Activated CD8-positive, alpha-beta memory T cell treated with anti-CD3 and anti-CD28 coated beads for 1 hour (primary cell): ENCODE measurements at places on chromosomes 1 and 21.

DNA sequence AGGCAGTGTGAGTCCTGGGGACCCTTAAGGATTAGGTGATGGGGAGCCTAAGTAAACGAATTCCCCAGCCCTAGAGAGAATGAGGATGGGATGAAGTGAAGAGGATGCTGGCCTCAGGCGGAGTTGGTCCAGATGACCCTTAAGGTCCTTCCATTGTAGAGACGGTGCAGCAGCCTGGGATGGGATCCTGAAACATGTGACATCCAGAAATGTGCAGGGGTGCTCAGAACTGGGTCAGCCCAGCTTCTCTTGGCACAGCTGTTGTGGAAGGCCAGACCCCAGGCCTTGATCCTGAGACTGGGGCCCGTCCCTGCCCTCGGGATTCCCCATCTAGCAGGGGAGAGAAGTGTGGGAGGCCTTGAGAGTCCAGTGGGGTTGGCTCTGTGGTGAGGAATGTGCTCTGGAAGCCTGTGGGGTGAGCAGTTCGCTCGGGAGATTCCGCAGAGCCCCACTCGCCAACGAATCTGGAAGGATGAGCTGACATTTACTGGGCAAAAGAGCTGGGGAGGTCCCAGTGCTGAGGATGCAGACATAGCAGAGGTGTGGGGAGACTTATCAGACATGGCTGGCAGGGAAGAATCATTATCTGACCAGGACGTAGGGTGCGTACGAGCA is 28.1 kb downstream of the A3GALT2 start:
- no peak for DNase-seq

DNA sequence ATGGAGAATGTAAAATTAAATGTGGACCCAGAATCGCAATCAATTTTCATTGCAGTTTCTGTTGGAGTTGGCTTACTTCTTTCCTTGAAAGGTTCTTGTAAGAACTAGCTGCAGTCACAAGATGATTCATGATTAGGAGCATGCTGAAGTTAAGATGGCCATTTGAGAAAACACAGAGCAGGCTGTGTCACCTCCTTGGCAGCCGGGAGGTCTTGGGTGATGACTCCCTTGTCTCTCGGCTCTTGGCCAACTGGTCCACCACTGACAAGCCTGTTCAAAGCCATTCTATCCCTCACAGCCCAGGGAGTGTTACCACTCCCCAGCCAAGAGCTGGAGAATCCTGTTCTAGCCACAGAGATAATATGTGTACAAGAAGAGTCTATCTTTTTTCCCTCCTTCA is 40.6 kb downstream of the OPTC start:
- DNase-seq: no peak

GRCh38 chr1:172108161-172108893 is 267.0 kb downstream of the DNM3 start:
- no peak for DNase-seq

DNA sequence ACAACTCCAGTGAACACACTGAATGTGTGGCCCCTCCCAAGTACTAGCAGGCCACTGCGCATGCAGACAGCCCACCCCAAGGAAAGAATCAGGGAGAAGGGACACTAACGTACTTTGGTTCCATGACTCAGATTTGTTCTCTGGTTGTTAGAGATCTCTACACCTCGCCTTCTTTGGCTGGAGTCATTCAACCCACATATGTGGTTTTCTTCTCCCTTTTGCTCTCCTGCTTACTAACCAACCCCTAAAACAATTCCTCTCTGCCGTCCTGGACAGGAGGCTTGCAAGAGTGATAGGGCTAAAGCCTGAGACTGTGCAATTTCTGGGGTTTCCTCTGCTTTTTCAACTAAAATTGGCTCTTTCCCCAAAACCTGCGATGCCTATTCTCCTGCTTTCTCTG is 5.7 kb upstream of the CD48 start:
- no peak for DNase-seq

DNA sequence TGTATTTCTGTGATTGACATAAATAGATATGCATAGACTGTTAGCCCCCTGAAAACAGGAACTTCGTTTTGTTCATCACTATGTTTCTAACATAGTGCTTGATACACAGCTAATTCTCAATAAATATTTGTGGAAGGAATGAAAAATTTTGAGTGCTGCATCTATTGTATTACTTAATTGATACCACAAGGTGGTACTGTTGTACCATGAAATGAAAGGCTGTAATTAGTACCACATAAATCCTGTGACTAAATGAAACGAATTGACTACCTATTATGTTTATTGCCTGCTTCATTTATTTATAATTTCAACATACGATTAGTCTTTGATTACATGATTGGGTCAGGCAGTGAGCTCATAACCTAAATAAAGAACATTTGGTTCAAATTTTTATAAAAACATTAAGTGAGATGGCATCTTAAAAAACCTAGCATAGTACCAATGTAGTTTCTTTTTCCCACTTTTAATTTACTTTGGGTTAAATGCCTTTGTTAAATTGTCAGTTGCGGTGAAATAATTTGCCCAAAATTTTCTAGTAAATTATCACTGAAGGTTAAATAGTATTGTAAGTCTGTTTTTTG is 15.0 kb upstream of the TGFB2 start:
- no peak for DNase-seq

DNA sequence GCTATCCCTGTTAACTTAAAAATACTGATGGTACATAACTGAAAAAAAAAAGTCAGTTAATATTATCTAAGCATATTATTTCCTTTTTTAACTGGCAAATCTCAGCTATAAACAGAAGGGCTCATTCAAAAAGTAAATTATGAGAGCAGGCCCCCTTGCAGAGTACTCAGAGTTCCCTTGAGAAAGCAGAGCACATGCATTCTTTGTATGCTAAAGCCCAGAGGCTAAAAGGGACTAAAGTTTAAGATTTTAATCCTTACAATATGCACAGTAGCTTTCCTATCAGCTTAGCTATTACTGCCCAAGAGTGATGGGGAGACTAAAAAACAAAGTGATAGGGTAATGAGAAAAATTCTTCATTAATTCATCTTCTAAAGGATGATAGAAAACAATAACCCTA is 18.5 kb downstream of the SLC16A1 start:
- no peak for DNase-seq

DNA sequence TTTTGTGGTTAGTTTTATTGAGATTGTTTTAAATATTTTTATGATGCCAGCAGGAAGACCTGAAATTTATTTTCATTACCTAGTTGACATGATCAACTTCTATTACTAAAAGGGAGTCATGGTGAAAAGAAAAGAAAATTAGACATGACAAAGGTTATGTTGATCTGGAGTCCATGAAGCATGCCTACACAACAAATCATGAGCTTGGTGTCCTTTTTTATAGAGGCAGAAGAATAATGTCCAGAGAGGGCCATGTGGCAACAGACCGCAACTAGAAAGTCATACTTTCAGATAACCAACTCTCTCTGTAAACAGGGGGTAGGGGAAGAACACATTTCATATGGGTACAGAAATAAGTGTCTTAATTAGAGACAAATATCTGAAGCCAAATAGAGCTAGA is 175.5 kb upstream of the HOOK1 start:
- no peak for DNase-seq

GRCh38 chr1:41662765-41663437 is 178.4 kb upstream of the EDN2 start:
- DNase-seq: no peak

- no peak for DNase-seq
Measured at GRCh38 chr1:110555807-110556470, 37.0 kb upstream of the KCNA10 start.

GRCh38 chr1:206921772-206922265 is at the start of gene FCMR:
Gene FCMR, minus strand, starts transcription at chr1:206921941. Its CDS starts 87 bp downstream, at chr1:206921854.
- DNase-seq: no peak

GRCh38 chr1:91895832-91896556 is 10.0 kb upstream of the TGFBR3 start:
- DNase-seq: no peak

- DNase-seq: no peak
Measured at GRCh38 chr1:245404952-245405351, 250.2 kb downstream of the KIF26B start.

GRCh38 chr1:4175566-4176405 is 275.7 kb upstream of the C1orf174 start:
- DNase-seq: no peak

DNA sequence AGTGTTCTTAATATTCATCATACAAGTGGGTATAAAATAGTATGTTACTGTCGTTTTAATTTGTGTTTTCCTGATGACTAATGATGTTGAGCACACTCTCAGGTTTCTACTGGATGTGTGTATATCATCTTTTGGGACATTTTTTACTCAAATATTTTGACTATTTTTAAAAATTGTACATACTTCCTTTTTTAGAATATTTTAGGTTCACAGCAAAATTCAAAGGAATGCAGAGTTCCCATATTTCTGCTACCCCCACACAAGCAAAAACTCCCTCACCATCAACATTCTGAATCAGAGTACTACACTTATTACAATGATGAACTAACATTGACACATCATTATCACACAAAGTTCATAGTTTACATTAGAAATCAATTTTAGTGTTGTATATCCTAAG is 114.5 kb downstream of the DPYD start:
- DNase-seq: no peak

DNA sequence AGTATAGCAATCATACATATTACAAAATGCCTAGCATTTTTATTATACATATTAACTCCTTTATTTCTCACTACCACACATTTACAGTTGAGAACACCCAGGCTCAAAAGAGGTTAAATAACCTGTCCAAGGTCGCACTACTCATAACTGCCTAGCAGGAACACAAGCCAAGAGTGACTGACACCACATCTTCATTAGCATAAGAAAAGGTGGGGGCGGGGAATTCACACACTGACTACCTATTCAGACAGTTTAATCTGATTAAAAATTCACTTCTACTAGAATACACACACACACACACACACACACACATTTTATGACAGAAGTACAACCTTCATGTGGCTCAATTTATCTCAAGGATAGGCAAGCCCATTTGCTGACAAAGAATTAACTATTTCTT is 77.8 kb upstream of the CACHD1 start:
- DNase-seq: no peak

- no peak for DNase-seq
Measured at GRCh38 chr1:95852483-95853070, 618.6 kb downstream of the RWDD3 start.

DNA sequence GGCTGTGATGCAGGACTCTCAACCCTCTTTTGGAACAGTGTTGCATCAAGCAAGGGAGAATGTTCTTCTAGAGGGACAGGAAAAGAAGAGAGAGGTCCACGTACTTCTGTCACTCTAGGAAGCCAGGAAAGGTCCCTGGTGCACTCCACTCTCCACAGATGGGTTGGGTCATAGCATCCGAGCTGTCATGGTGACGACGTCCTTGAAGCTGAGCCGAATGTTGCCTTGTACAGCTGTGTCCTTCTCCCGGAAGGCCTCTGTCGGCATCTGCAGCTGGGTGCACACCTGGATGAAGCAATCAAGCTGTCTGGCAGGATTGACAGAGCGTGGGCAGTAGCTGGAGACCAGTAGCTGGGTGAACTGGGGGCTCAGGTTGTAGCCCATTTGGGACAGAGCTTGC is 12.5 kb downstream of the MDM4 start:
- no peak for DNase-seq

DNA sequence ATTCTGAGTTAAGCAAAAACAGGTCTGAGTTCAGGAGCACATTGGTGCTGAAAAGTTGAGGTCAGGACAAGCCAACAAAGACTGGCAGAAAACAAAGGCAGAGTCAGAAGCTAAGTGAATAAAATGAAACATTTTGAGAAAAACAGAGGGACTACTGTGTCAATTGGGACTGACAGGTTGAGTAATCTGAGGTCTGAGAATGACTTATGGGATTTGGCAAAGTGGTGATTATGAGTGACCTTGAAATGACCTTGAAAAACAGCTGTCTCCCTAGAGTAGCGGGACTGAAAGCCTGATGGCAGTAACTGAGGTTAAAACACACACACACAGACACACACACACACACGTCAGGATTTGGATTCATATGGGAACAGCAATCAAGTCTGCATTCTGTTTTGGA is 8.8 kb upstream of the COG2 start:
- no peak for DNase-seq

GRCh38 chr1:41758904-41759548 is 159.7 kb downstream of the HIVEP3 start:
- no peak for DNase-seq

GRCh38 chr21:19844334-19844733 is 1153.9 kb upstream of the NCAM2 start:
- no peak for DNase-seq

GRCh38 chr21:33682992-33683627 is 40.8 kb downstream of the ITSN1 start:
- DNase-seq: no peak

DNA sequence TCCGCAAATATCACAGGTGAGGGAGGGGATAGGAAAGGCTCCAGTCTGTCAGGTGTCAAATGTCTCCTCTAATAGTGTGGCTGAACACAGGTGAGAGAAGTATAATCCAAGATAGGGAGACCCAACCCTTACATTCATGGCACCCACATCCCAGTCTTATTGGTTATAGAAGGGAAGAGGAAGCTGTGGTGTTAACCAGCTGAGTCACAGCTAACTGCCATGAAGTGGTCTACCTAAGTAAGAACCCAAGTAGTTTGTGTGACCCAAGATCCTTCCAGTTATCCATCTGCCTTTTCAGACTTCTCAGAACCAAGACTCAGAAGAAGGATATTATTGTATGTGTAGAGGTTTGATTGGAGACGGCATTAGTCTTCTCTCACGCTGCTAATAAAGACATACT is 37.1 kb downstream of the DDAH1 start:
- DNase-seq: no peak

- DNase-seq: no peak
Measured at GRCh38 chr1:169624122-169624521, 5.8 kb downstream of the SELP start.

DNA sequence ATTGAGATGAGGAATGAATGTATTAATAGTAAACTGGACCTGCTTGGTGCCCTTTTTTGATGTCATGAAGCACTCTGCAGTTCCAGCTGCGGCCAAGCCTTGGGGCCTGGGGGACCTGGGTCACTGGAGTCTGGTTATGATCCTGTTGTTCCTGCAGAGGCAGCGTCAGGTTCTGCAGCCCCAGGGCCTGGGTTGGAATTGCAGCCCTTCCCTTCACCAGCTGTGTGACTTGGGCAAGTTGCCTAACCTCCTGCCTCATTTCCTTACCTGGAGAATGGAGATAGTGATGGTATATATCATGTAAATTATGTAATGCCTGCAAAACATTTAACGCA is 9.1 kb upstream of the ATP5PO start:
- DNase-seq: no peak

- no peak for DNase-seq
Measured at GRCh38 chr1:28803051-28803450, 8.9 kb upstream of the OPRD1 start.

DNA sequence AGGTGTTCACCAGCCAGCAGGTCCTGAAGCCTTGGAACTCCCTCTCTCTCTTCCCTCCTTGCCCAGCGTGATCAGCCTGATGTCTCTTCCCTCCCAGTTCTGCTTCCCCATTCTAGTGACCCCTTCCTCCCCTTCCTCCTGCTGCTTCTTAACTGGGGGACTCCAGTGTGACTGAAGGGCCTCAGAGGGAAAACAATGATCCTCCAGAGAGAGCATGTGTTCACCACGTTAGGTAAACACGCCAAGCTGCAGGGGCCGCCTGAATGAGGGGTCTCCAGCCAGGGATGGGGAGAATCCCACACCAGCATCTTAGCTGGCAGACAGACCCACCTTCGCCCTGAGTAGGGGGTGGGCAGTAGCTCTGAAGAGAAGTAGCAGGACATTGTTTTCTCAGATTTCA is 124.8 kb downstream of the TMEM53 start:
- no peak for DNase-seq
